ENCODE measurements at places on chromosomes 6 and 20. TPM values are rescaled to one million over a fixed set of nuclear protein-coding genes. Genes with fewer than 3 reads are reported as not detected.

GRCh38 chr6:26045928-26046368 is 41.3 kb upstream of the HFE start:
- DNase-seq: no peak

- DNase-seq: no peak
Measured at GRCh38 chr6:3001146-3001772, 1.6 kb downstream of the NQO2 start.

DNA sequence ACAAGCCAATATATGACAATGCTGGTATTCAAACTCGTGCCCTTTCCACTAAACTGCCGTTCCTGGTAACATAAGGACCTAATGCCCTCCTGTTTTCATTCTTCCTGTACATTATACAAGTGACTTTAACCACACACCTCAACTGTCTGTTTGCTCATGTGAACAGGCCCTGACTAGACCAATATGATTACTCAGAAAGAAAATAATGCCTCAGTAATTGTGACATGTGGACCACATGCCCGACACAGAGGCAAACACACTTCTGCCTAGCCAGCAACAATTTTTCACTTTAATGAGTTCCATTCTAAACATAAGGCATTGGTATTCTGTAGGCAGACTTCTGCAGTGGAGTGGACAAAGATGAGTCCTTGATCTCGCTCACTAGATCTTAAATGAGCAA is 30.0 kb downstream of the SLC22A16 start:
- no peak for DNase-seq

DNA sequence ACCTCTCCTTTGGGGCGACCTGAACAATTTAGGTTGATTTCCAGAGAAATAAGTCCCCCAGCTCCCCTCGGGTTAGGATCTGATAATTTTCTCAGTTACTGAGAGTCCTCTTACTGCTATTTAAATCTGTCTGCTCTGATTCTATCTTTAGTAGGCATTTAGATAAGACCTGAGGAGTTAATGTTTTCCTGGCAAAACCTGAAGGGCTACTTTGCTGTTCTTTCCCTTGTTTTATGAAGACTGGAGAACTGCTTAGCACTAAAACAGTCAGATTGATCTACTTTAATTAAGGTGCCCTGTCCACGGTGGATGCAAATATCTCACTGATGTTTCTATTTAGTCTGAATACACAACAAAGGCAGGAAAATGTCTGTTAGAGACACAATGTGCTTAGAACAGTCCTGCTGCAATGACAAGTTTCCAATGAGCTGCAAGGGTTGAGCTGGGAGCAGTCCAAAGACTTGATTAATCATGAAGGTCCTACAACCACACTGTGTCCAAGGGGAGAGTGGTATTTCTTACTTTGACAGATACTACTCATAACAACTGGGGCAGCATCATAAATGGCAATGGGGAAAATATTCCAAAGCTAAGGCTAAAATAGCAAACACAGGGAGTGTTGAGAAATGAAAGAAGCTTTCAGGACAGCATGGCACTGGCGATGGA is 15.7 kb downstream of the ADTRP start:
- no peak for DNase-seq

- DNase-seq: no peak
Measured at GRCh38 chr6:154453329-154453728, 57.2 kb downstream of the CNKSR3 start.

DNA sequence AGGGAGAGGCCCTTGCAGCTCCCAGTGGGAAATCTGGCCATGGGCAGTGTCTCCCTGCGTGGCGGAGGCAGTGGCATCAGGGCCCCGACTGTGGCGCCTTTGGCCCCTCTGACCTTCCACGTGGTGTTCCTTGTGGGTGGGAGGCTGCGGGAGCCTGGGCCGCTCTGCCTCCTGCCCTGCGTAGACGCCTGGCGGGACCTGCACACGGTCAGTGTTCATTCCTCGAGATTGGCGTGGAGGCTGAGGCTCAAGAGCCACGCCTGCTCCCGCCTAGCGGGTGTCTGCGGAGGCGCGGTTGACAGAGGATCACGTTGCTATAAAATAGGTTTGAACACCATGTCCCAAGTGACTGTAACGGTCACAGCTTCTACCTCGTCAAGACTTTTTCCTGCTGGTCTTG is 14.0 kb downstream of the COL9A3 start:
- no peak for DNase-seq

DNA sequence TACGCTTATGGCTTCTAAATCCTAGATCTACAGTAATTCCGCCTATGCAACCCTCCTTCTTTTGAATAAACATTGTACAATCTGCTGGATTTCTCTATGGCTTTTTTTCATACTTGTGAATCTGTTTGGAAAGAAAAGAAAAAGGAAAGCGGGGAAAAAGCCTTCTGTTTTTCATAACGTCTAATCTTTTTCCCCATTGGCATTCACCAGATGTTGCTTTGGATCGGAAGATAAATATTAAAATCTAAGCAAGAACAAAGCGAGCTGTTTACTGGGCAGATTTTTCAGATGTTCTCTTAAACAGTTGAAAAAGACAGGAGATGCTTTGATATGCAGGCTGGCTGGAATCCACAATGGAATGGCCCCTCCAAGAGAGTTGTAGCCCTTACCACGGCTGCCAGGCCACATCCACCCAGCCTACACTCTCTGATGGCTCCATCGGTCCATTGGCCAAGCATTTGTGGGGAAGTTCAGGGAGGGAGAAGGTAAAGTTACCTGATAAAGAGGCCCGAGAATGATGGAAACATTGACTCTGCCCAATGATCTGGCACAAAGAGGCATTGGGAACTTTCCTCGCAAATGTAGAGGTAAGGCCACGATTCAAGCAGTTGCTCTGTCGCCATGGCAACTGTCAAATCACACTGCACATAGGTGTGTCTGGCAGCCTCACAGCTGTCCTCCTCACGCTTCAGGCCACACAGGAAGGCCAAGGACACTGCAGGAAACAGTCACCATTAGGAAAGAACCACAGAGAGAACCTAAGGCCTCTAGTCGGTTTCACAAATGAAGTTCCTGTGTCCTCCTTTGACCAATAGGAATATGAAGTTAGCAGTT is 70.3 kb downstream of the PKHD1 start:
- peak; percentile 7 for DNase-seq

DNA sequence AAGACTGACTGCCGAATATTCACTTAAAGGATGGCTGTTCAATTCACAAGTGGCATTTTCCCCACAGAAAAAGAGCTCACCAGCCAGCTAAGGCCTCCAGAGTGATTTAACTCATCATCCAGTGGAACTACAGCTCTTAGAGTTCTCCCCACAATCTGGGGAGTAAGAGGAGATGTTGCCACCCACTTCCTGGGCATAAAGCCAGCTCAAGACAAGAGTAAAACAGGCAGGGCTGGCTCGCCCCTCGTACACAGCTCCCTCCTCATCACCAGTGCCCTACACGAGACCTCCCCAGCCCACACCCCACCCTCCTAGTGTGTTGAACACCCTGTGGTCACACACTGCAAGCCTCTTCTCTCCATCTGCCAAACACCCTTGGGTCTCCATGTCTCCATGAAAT is 47.2 kb upstream of the IPCEF1 start:
- DNase-seq: peak; percentile 39

DNA sequence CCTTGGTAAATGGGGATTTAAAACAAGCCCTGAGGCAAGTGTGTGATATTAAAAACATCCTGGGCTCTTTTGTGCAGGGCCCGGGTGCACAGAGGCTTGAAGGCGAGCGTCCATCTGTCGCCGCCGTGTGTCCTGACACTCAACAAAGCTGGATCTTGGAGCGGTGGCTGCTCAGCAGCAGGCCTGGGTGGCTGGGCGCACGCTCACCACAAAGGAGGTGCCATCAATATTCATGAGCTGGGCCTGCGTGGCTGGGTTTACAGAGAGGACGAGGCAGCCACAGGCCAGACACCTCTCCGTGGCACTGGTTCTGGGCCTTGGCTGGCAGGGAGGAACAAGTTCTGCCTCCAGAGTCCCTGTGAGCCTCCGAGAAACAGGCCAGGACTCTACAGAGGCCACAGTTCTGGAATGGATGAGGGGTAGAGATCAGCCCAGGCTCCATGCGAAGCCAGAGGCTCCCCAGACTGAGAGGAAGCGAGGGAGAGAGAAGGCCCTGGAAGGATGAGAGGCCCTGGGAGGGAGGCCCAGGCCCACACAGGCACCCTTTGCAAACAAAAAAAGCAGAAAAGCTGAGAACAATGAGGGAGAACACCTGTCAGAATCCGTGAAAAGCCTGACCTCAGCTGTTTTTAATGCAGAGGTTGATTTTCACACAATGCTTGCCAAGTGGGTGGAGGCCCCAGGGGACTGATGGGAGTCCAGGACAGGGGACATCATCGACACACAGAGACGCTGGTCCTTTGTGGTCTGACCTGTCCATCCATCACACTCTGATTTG is 21.9 kb downstream of the BHLHE23 start:
- DNase-seq: no peak

GRCh38 chr6:20370393-20370792 is 31.3 kb upstream of the E2F3 start:
- no peak for DNase-seq

DNA sequence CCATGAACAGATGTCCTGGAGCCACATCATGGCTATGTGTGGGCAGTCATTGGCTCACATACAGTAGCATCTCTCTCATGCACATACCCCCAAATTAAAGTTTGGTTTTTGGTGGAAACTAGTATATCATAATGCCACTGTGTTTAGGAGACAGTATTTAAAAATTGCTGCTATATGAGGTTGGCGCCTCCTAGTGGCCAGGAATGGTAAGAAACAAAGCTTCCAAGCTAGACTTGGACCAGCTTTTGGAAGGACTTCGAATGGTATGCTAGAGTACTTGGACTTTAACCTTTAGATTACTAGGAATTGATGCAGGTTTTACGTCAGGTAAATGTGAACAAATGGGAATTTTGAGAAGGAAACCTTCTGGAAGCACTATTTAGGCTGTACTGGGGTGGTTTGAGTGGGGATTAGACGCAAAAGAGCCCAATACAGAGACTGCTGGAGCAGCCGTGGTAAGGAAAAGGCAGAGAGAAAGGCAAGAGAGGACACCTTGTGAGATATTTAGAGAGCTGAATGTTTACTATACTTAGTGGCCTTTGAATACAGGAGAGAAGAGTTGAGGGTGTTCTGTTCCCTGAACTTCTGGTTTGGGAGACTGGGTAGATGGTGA is 23.8 kb downstream of the PRSS35 start:
- peak; percentile 21 for DNase-seq

- peak; percentile 94 for DNase-seq
Measured at GRCh38 chr6:22071270-22072041, 225.4 kb downstream of the PRL start.

- DNase-seq: peak; percentile 29
Measured at GRCh38 chr6:8180327-8181159, 78.2 kb upstream of the EEF1E1 start.

DNA sequence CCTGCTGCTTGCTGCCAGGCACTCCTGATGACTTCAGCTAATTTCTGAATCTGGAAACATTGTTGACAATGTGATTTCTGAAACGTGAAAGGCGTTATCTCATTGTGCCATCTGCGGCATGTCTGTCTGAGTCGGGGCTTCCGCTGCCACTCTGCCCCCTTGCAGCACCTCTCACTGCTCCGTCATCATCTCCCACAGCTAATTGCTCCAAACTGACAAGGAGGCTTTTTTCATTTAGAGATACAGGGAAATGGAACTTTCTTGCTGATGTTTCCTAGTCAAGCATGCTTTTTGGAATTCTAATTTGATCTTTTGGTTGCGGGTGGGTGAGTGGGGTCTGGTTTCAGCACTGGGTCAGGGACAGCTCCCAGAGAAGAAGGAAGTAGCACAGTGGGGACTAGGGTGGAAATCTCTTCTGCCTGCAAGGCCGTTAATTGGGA is 233.5 kb downstream of the DHX35 start:
- peak; percentile 27 for DNase-seq

DNA sequence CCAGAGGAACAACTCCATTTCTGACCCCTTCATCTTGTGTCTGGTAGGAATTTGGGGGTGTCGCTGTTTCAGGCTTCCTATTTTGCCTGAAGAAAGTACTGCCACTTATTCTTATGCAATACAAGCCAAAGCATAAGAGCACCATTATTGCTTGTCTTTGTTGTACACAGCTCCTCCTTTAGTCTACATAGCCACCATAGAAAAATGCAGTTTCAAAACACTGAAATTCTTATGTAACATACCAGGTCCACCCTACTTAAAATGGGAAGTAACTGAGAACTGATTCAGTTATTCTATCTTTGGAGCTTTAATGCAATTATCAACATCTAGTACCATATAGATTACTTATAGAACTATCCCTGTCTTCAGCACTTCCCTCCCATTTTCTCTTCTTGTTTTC is 255.5 kb downstream of the ARHGAP18 start:
- DNase-seq: no peak

DNA sequence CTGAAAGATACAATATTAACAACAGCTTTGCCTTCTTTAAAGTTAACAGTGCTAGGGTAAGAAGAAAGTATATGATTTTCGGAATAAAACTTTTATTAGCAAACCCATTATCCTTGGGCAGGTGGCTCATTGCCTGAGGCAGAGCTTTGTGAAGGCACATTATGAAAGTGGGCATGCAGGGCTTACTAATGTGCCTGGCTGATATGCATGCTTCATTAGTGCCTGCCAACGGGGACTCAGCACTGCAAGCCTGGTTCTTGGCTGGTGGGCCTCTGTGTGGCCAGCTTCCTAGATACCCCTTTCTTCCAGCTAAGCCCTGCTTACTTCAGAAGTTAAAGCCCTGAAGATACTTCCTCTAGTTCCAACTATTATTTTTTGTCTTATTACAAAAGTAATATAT is 481.6 kb downstream of the ADGRB3 start:
- DNase-seq: no peak

DNA sequence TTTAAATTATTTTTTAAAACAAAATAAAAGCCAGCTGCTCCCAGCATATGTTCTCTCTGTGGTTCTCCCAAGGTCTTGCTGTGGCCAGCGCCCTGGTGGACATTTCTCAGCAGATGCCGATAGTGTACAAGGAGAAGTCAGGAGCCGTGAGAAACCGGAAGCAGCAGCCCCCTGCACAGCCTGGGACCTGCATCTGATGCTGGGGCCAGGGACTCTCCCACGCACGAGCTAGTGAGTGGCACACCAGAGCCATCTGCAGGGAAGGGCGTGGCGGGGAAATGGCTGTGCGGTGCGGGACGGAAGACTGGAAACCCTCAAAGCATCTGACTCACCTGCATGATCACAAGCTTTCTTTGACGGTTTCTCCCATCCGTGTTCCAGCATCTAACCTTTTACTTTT is 16.5 kb downstream of the GFRA4 start:
- DNase-seq: no peak

SMPDL3A gene
- 10.4 TPM for polyA plus RNA-seq

SLA2 gene
- 0.59 TPM for polyA plus RNA-seq

TRAPPC3L gene
- polyA plus RNA-seq: 0.18 TPM

BTNL2 gene
- polyA plus RNA-seq: 0.43 TPM

PAK5 gene
- 0.22 TPM for polyA plus RNA-seq

PBOV1 gene
- not detected for polyA plus RNA-seq

RCAN2 gene
- 3.6 TPM for polyA plus RNA-seq

ID4 gene
- polyA plus RNA-seq: 6.6 TPM

UST gene
- polyA plus RNA-seq: 9.3 TPM

GLP1R gene
- not detected for polyA plus RNA-seq
